ENCODE measurements at places on chromosomes 16 and 17.

DNA sequence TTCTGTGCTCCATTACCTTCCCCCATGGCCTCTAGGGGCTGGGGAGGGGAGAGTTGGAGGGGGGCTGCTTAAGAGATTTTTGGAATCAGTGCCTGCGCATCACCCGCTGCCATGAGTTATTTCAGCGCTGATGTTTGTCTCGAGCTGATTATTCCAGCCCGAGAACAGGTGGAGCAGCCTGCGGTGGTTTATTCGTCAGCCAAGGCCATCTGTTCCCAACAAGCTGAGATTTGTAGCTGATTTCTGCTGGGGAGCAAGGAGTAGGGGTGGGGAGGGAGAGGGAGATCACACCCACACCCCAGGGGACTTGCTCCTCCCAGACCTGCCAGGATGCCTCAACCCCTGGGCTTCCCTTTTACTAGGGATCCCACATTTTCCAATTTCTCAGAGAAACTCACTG is 23.1 kb downstream of the PIPOX start:
- no peaks in the 10 kb centered on the region for H3K27me3 ChIP-seq
- H3K4me3 ChIP-seq = no peak overlapping the region
- DNase-seq = no peak
- no peaks in the 10 kb centered on the region for H3K36me3 ChIP-seq
- no peaks in the 10 kb centered on the region for H3K4me1 ChIP-seq
- no peak overlapping the region for H3K27ac ChIP-seq

DNA sequence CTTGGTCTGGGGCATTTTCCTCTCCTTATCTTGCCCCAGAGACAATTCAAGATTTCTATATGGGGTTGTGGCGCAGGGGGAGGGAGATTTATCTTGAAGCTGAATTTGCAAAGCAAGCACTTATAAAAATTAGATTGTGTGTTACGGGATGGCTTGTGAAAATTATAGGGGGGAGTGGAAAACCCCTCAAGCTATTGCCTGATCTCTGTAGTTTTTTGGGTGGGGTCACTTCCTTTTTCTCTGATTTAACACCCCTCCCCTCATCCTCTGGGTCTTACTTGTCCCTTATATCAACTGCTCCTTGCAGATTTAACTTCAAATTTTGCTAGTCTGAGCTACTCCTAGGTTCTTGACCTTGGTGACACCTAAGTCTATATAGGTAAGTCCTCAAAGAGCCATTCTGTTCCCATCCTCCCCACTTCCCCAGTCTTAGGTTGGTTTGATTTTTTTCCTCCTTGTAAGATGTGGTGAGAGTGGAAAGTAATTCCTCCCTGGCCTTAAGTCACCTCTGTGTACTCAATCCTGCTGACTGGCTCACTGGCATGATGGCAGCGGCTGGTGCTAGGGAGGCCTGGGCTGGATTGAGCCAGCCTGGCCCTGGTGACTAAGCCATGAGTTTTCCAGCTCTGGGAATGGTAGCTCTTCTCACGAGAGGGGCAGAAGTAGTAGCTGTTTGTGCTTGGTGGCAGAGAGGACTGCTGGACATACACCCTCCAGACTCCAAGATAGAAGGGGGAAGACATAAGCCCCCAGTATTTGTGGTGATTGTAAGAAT is 2.3 kb downstream of the ARL4D start:
- peak; percentile 59 for DNase-seq
- peaks cover 11% of the 10 kb centered on the region for H3K4me1 ChIP-seq
- H3K4me3 ChIP-seq = peak overlapping the region; percentile 58
- H3K36me3 ChIP-seq = no peaks in the 10 kb centered on the region
- no peaks in the 10 kb centered on the region for H3K27me3 ChIP-seq
- H3K27ac ChIP-seq = no peak overlapping the region

DNA sequence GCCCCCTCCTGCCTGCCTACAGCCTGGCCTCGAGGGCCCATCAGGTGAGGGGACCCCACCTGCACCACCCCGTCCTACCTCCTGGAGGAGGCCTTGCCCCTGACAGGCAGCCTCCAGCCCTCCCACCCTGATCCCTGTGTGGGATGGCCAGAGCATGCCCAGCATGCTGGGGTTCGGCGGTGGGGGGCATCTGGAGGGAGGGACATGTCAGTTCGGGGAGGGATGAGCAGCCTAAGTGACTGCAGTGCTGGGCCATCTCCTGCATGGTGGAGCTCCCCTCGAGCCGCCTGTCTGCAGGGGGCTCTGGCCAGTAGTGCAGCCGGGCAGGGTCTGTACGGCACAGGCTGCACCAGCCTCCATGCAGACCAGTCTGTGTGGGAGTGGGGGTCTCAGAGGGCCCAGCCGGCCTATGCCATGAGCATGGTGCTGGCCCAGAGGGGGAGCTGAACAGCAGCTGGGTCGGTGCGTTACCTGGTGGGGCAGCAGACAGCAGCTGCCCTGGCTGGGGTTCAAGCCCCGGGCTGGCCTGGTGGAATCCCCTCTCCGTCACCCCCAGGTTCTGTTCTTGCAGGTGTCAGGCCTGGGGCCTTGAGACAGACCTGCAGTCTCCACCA is 4.0 kb upstream of the RNPS1 start:
- H3K4me3 ChIP-seq = no peak overlapping the region
- H3K4me1 ChIP-seq = peaks cover 7% of the 10 kb centered on the region
- no peak overlapping the region for H3K27ac ChIP-seq

DNA sequence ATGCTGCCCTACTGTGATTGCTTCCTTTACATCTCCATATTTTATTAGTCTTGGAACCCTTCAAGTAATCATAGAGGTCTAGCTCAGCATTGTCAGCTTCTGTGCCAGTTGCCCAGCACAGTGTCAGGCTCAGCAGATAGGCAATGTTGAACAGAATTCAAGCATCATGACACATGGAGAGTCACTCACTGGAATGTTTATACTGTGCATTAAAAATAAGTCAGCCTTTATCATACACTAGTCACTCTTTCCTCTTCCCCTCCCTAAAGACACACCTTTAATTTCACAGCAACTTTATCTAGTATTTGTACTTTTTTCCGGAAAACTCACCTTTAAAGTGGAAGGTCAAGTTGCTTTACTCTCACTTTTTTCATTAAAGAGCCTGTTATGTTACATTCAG is 253.8 kb upstream of the CDH11 start:
- H3K27me3 ChIP-seq = no peaks in the 10 kb centered on the region
- no peaks in the 10 kb centered on the region for H3K36me3 ChIP-seq
- H3K4me3 ChIP-seq = no peak overlapping the region
- no peaks in the 10 kb centered on the region for H3K4me1 ChIP-seq
- no peak overlapping the region for H3K27ac ChIP-seq

GRCh38 chr17:4167786-4168185 is 24.8 kb downstream of the CYB5D2 start:
- peaks cover 3% of the 10 kb centered on the region for H3K4me1 ChIP-seq
- H3K4me3 ChIP-seq = no peak overlapping the region
- H3K27ac ChIP-seq = no peak overlapping the region
- peaks cover 5% of the 10 kb centered on the region for H3K36me3 ChIP-seq
- no peaks in the 10 kb centered on the region for H3K27me3 ChIP-seq

GRCh38 chr16:79618692-79619050 is 18.1 kb upstream of the MAF start:
- H3K4me3 ChIP-seq = no peak overlapping the region
- H3K27me3 ChIP-seq = no peaks in the 10 kb centered on the region
- no peaks in the 10 kb centered on the region for H3K36me3 ChIP-seq
- no peaks in the 10 kb centered on the region for H3K4me1 ChIP-seq
- no peak for DNase-seq

DNA sequence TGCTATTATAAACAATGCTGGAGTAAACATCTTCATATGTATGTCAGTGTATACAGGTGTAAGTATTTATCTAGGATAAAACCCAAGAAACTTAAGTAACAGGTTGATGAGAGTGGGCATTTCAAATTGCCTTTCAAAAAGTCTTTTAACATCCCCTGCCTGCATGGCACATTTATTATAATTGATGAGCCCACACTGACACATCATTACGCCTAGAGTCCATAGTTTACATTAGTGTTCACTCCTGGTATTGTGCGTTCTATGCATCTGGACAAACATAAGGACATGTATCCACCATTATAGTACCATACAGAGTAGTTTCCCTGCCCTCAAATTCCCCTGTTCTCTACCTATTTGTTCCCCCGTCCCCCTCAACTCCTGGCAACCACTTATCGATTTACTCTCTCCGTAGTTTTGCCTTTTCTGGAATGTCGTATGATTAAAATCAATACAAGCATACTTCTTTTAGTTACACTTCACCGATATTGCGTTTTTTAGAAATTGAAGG is 53.7 kb downstream of the NACA2 start:
- H3K27me3 ChIP-seq = no peaks in the 10 kb centered on the region
- no peak overlapping the region for H3K4me3 ChIP-seq
- H3K4me1 ChIP-seq = no peaks in the 10 kb centered on the region
- no peaks in the 10 kb centered on the region for H3K36me3 ChIP-seq
- DNase-seq = no peak
- H3K27ac ChIP-seq = no peak overlapping the region

GRCh38 chr17:59331929-59332748 is 684 bp downstream of the YPEL2 start:
- no peak for DNase-seq
- peak overlapping the region; percentile 51 for H3K4me3 ChIP-seq
- no peak overlapping the region for H3K27ac ChIP-seq

- peak overlapping the region; percentile 65 for H3K27ac ChIP-seq
- no peaks in the 10 kb centered on the region for H3K36me3 ChIP-seq
- no peak for DNase-seq
- H3K4me1 ChIP-seq = peaks cover 36% of the 10 kb centered on the region
- no peak overlapping the region for H3K4me3 ChIP-seq
Observed at GRCh38 chr17:50035421-50035879, 20.5 kb upstream of the ITGA3 start.
